ENCODE measurements at places on chromosomes 13 and 19.
A peak's percentile ranks its signal among the peaks of the same experiment; 100 is the strongest.

GRCh38 chr13:21297447-21297846 lies 121.0 kb downstream of the MRPL57 start:
- DNase-seq = peak; percentile 7

DNA sequence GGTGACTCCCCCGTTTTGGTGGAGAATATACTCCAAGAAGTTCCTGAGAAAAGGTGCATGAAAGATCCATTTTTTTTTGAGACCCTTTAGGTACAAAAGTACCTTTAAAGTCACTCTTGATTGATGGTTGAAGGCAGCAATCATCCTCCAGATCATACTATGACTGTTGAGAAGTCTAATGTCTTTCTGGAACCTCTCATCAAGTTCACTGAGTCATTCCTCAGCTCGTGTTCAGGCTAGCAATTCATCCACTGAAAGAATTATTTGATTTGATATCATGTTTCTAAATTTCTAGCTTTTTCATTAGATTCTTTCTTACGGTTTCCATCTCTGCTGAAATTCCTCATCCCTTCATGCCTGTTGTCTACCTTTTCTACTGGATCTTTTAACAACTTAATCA lies 65.1 kb upstream of the GJB6 start:
- DNase-seq = no peak

- DNase-seq = no peak
Observed at GRCh38 chr13:31223215-31223614, 23.4 kb downstream of the B3GLCT start.

DNA sequence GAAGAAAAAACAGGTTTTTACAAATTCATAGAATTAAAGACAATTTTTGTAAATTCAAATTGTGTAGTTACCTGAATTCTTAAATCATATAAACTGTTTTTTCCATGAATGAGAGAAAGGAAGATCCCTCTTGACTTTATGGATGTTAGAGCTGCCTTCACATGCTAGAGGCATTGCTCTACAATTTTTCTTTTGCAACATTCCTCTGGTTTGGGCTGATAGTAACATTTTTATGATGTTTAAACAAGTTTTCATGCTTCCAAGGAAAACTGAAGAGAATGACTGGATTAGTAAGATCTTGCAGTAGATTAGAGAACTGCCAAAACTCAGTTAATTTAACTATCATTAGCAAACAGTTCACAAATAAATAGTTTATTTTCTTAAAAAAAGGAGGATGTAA lies 250.6 kb downstream of the GPC6 start:
- DNase-seq = no peak

DNA sequence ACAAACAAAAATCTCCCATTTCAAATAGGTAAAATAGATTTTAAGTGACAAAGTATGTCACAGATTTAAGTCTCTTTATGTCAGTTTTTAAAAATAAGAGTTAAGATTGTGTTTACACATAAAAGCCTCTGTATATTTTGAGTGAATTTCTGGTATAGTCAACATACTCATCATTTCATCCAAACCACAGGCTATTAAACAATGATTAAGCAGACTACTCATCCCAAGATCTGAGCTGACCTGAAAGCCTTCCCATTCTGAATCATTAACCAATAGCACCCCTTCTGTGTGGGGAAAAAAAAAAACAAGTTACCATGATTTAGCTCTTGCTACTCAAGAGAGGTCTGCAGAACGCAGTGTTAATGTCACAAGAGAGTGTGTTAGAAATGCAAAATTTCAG lies 284.4 kb upstream of the NBEA start:
- DNase-seq = peak; percentile 88

Measured in M059J (cell line).